ENCODE measurements at places on chromosomes 16 and 17. TPM values are rescaled to one million over a fixed set of nuclear protein-coding genes. Genes with fewer than 3 reads are reported as not detected.

The TMEM238L gene
- not detected for total RNA-seq

The OR3A3 gene
- not detected for total RNA-seq

The CAVIN1 gene
- 209 TPM for total RNA-seq

The ASPA gene
- 3.2 TPM for total RNA-seq

The SHBG gene
- total RNA-seq: 0.69 TPM

The DPH1 gene
- 44.7 TPM for total RNA-seq

The HSD11B2 gene
- 26.1 TPM for total RNA-seq

The CMTM1 gene
- 5.1 TPM for total RNA-seq

GRCh38 chr16:81711657-81712319 is 67.3 kb upstream of the PLCG2 start:
- H3K4me3 ChIP-seq: no peak overlapping the region
- no peak overlapping the region for H3K27ac ChIP-seq
- peak; percentile 71 for DNase-seq
- H3K36me3 ChIP-seq: no peaks in the 10 kb centered on the region
- peaks cover 14% of the 10 kb centered on the region for H3K4me1 ChIP-seq

GRCh38 chr17:77841742-77842527 is 116.6 kb upstream of the TNRC6C start:
- H3K27ac ChIP-seq: no peak overlapping the region
- no peak overlapping the region for H3K4me3 ChIP-seq
- DNase-seq: no peak
- H3K36me3 ChIP-seq: no peaks in the 10 kb centered on the region

- no peak overlapping the region for H3K27ac ChIP-seq
- no peaks in the 10 kb centered on the region for H3K27me3 ChIP-seq
- H3K4me3 ChIP-seq: no peak overlapping the region
- no peak for DNase-seq
- H3K36me3 ChIP-seq: no peaks in the 10 kb centered on the region
Measured at GRCh38 chr17:42573095-42573494, 4.4 kb downstream of the PSMC3IP start.

GRCh38 chr16:67598527-67598926 is 36.2 kb downstream of the CTCF start:
- no peak for DNase-seq
- H3K4me3 ChIP-seq: no peak overlapping the region
- no peak overlapping the region for H3K27ac ChIP-seq
- no peaks in the 10 kb centered on the region for H3K36me3 ChIP-seq
- peaks cover 3% of the 10 kb centered on the region for H3K4me1 ChIP-seq

GRCh38 chr17:37088913-37089312 is 140.2 kb downstream of the AATF start:
- H3K27me3 ChIP-seq: no peaks in the 10 kb centered on the region
- H3K4me1 ChIP-seq: no peaks in the 10 kb centered on the region
- H3K27ac ChIP-seq: no peak overlapping the region
- no peaks in the 10 kb centered on the region for H3K36me3 ChIP-seq
- no peak overlapping the region for H3K4me3 ChIP-seq

GRCh38 chr16:49844359-49844758 is 11.6 kb downstream of the ZNF423 start:
- no peaks in the 10 kb centered on the region for H3K27me3 ChIP-seq
- peaks cover 3% of the 10 kb centered on the region for H3K4me1 ChIP-seq
- DNase-seq: no peak
- no peaks in the 10 kb centered on the region for H3K36me3 ChIP-seq
- H3K4me3 ChIP-seq: no peak overlapping the region

GRCh38 chr16:49837688-49838410 is 18.1 kb downstream of the ZNF423 start:
- H3K27me3 ChIP-seq: no peaks in the 10 kb centered on the region
- no peak for DNase-seq
- peaks cover 38% of the 10 kb centered on the region for H3K4me1 ChIP-seq
- no peak overlapping the region for H3K4me3 ChIP-seq
- peak overlapping the region; percentile 64 for H3K27ac ChIP-seq

DNA sequence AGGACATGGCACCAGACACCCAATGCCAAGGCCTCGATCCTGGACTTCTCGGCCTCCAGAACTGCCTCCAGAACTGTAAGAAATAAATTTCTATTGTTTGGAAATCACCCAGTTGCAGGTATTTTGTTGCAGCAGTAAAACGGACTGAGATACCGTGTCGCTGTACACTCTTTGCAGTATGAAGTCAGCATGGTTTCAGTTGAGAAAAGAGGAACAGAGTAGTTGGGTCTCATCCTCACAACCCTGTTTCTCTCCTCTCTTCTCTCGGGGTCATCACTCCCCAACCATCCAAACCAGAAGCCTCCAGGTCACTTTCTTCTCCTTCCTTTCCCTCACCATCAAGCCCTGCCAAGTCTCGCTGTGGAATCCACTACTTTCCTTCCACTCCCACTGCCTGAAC is 77.8 kb downstream of the ADCY9 start:
- DNase-seq: no peak
- no peak overlapping the region for H3K27ac ChIP-seq

DNA sequence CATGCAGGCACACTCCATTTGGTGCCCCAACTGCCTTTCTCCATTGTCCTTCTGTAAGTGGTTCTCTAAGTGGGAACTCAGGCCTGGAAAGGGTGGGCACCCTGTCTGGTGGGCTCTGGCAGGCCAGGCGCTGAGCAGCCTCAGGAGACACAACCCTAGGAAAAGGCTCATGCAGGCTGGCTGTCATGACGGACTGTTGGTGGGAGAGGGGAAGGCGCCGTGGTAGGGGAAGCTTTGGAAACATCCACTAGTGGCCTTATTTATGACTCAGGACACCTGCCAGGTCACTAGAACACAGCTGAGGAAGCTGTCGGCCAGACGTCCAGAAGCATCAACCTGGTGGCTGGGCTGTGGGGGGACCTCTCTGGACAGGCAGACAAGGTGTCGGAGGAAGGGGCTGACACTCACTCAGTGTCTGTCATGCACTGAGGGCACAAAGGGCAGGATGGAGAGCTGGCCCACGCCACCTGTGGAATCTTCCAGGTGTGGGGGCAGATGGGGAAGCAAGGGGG is 216.0 kb downstream of the SEC14L1 start:
- H3K4me1 ChIP-seq: peaks cover 19% of the 10 kb centered on the region
- DNase-seq: no peak
- H3K36me3 ChIP-seq: no peaks in the 10 kb centered on the region
- H3K27ac ChIP-seq: no peak overlapping the region

DNA sequence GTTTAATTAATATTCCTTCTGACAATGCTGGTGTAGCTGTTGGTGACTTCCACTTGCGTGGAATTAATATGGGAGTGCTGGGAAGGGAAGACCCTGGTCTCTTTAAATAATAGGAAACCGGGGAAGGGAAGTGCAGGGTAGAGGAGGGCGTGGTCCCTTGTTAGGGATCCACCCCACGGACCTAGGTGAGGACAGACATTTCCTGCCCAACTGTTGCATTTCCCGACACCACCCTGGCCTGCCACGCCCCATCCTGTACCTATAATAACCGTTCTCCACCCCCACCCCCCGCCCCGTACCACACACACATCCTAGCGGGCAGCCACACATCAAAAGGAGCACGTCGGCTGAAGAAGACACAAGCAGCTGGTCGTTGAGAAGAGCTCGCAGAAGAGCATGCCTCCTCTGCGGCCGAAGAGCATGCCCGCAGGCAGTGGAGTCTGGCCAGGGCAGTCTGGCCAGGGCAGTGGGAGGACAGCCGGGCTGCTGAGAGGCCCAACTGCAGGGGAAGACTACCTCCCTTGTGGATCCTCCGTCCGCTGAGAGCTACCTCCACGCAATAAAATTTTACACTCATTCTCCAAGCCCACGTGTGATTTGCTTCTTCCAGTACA is 36.8 kb upstream of the MMD start:
- no peak overlapping the region for H3K27ac ChIP-seq
- no peaks in the 10 kb centered on the region for H3K27me3 ChIP-seq
- H3K36me3 ChIP-seq: no peaks in the 10 kb centered on the region
- H3K4me1 ChIP-seq: no peaks in the 10 kb centered on the region
- H3K4me3 ChIP-seq: no peak overlapping the region

DNA sequence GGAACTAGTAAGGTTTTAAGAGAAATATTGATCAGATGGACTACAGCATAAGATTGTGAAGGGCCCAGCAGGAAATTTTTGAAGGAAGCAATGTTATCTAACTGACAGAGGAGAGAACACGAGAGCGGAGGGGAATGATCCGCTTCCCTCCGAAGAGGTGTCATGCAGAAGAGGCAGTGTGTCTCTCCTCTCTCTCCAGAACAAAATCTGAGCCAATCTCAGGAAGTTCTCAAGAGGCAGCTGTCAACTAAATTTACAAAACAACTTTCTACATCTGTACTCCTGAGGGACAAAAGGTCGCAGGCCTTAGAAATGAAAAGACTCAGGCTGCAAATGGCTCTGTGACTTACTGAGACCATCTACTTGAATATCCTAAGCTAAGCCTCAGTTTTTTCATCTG is 224.6 kb upstream of the CDH5 start:
- no peak for DNase-seq
- peaks cover 2% of the 10 kb centered on the region for H3K4me1 ChIP-seq
- H3K27me3 ChIP-seq: no peaks in the 10 kb centered on the region
- no peak overlapping the region for H3K4me3 ChIP-seq
- H3K27ac ChIP-seq: no peak overlapping the region
- no peaks in the 10 kb centered on the region for H3K36me3 ChIP-seq

DNA sequence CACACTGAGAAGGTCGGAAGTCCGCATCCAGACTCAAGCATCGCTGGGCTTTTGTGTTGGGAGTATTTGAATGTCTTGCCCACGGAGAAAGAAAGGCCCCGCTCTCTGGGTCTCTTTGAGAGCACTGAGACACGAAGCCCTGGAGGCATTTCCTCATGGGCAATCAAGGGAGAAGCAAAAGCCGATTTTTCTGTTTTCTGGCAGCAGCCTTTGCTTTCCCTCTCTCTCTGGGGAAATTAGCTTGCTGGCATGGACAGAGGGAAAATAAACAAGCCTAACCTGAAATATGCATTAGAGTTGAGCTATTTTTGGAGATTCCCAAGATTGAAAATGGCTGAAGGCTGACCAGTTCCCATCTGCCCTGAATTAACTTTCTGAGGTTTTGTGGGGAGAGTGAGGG is 238.7 kb downstream of the HAPSTR1 start:
- no peaks in the 10 kb centered on the region for H3K27me3 ChIP-seq
- no peak for DNase-seq
- H3K36me3 ChIP-seq: no peaks in the 10 kb centered on the region
- no peak overlapping the region for H3K27ac ChIP-seq

GRCh38 chr17:76886395-76886794 is 18.2 kb downstream of the MGAT5B start:
- no peak for DNase-seq
- no peak overlapping the region for H3K27ac ChIP-seq
- no peaks in the 10 kb centered on the region for H3K36me3 ChIP-seq
- no peak overlapping the region for H3K4me3 ChIP-seq
- no peaks in the 10 kb centered on the region for H3K4me1 ChIP-seq

DNA sequence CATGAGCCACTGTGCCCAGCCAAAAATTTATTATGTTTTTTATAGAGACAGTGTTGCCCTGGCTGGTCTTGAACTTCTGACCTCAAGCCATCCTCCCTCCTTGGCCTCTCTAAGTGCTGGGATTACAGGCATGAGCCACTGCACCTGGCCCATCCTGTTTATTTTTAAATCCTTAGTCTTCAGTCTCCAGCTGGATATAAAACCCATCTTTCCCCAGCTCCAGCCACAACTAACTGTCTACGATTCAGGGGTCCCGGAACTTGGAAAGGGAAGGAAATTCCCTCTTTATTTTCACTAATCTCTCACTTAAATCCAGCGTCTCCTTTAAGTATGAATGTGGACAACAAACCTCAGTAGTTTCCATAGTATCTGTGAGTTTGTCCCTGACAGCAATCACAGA is 62.2 kb downstream of the IQCK start:
- peaks cover 14% of the 10 kb centered on the region for H3K4me1 ChIP-seq
- H3K4me3 ChIP-seq: no peak overlapping the region
- H3K27ac ChIP-seq: no peak overlapping the region
- no peak for DNase-seq
- no peaks in the 10 kb centered on the region for H3K27me3 ChIP-seq

Data from ovary (tissue), 10 donors.